ENCODE measurements at places on chromosomes 4 and X. TPM values are rescaled to one million over a fixed set of nuclear protein-coding genes. Genes with fewer than 3 reads are reported as not detected.

Gene ATP11C
- 19.5 TPM for total RNA-seq

DNA sequence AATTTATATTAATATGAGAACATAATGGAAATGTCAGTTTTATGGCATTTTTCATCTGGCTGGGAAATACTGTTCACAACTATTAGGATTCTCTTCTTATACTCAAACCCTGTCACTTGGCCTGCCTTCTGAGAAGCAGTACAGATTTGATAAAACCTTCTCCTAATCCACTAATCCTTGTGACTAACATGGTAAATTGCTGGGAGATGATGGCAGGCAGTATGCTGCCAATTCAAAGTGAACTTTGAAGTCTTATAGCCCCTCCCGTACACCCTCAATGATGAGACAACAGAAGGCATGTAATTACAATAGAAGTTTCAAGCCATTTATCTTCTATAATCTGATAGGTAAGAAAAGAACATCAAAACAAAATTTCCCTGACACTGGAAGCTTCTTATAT, 36.9 kb downstream of the PAQR3 start:
- no peak for DNase-seq

Gene PI4K2B
- total RNA-seq = 22.8 TPM

DNA sequence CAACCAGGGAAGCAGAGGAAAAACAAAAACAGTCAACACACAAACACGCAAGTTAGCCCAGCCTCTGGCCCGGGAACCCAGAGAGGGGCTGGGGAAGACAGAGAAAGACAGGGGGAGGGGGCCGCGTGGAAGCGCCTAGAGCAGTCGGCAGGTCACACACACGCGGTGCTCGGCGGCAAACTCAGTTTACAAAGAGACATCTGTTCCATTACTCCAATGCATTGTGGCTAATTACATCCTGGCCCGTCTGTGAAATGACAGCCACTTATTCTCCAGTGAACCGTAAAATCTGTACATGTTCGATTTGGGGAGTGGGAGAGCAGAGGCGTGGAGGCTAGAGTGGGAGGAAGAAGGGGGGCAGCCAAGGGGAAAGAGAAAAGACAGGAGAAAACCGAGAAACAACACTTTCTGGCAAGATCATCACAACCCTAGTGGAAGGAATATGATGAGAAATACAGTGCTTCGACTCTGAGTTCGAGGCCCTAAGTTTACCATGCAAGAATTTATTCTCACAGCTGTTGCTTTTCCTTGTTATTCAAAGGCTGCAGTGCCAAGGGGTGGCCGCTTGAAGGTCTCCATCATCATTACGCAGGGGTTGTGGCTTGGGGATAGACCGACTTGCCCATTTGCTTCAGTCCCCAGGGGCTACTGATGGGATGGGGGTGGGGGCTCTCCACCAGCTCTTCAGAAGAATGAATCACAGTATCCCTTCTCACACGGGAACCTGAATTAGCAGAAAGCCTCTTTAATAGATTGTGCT, 167.7 kb downstream of the MGST2 start:
- no peak for DNase-seq

GRCh38 chr4:100095729-100096595, 94.3 kb downstream of the DDIT4L start:
- DNase-seq = peak; percentile 81

GRCh38 chrX:131783555-131784308, 239.4 kb upstream of the STK26 start:
- peak; percentile 94 for DNase-seq

DNA sequence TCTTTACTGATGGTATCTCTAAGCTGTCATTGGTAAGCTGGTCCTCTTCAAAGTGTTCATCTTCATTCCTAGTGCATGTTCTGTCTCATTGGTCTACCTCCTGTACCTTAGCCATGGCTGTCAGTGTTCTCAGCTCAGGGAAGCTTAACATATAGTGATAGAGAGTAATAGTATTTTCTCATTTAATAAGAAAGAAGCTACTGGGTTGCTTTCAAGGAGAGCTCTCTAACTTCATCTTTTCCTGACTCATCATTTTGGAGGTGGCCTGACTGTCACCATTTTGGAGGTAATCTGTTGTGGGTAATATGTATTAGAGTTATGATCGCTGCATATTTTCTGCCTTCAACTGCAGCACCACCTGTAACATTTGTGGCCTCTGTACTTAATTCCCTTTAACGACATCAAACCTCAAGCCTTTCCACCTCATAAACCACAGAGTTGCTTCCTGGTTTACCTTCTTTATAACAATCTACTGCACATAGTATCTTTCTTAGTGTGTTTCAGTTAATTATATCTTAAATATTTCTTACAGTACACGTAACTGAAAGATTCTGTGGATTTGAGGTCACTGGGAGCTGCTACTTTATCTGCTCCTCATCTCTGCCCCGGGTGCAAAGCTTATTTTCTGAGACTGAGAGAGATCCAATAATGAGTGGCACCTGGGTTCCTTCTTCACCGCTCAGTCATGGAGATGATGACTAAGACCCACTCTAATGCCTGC, 474.0 kb upstream of the TECRL start:
- DNase-seq = no peak

Gene ASB12
- total RNA-seq = not detected

Gene SPOCK3
- total RNA-seq = not detected

- DNase-seq = peak; percentile 57
Measured at GRCh38 chrX:16786791-16787735, 797 bp downstream of the TXLNG start.

GRCh38 chr4:113114884-113115283, 65.4 kb downstream of the ANK2 start:
- no peak for DNase-seq

- no peak for DNase-seq
Measured at GRCh38 chr4:156779042-156779441, 192.6 kb downstream of the PDGFC start.

Gene CYSLTR1
- 0.16 TPM for total RNA-seq

DNA sequence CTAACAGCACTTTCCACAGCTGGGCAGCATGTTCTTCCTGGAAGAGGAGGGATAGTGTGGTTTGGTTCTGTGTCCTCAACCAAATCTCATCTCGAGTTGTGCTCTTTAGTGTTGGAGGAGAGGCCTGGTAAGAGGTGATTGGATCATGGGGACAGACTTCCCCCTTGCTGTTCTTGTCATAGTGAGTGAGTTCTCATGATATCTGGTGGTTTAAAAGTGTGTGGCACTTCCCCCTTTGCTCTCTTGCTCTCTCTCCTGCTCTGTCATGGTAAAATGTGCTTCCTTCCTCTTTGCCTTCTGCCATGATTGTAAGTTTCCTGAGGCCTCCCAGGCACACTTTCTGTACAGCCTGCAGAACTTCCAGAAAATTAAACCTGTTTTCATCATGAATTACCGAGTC, 133.7 kb upstream of the NDP start:
- DNase-seq = no peak

GRCh38 chr4:157300701-157301100, 80.2 kb downstream of the GRIA2 start:
- DNase-seq = no peak

Gene GC
- total RNA-seq = not detected

Gene ABLIM2
- 5.3 TPM for total RNA-seq

Gene MPC1L
- total RNA-seq = not detected
